ENCODE measurements at places on chromosomes 12 and 14. TPM values are rescaled to one million over a fixed set of nuclear protein-coding genes. Genes with fewer than 3 reads are reported as not detected.

GRCh38 chr14:86766469-86766868 lies 1226.5 kb downstream of the GALC start:
- no peak for DNase-seq

- DNase-seq = no peak
Observed at GRCh38 chr14:74720526-74720925, 7.6 kb downstream of the FCF1 start.

GRCh38 chr12:110543252-110543959 lies 39.7 kb downstream of the PPTC7 start:
- DNase-seq = peak; percentile 82

DNA sequence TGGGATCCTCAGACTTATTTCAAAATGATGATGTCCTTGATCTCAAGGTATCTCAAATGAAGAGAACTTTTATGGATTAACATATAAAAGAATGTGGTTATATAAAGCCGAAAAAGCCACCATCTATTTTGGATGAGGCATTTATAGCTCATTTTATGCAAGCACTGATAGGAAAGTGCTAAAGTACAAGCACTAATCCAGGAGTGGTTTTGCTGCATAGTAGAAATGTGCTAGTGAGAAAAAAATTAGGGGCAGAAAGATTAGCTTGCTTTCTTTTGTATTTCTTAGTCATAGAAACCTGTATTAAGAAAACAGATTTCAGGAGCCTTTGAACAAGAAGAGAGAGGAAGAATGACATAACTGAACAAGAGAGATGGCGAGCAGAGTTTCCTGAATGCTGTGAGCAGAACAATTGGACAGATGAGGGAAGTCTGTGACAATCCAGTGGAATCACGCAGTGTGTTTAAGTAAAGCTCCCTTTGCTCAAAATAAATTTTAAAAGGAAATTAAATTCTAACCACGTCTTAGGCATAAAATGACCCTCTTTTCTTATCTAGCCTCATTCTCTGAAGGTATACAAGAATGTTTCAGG lies 238.2 kb upstream of the NOVA1 start:
- DNase-seq = no peak

GRCh38 chr14:68823434-68824206 lies 30.8 kb upstream of the ZFP36L1 start:
- no peak for DNase-seq

Gene C12orf54
- total RNA-seq = not detected

Gene PELI2
- 5.1 TPM for total RNA-seq

Gene INSM2
- total RNA-seq = not detected

Gene PLA2G1B
- total RNA-seq = not detected

Gene TMEM119
- 1.9 TPM for total RNA-seq
